ENCODE measurements at places on chromosomes 16 and 17.

GRCh38 chr17:7352503-7352889 lies 534 bp downstream of the KCTD11 start:
- no peak for DNase-seq

- DNase-seq = peak; percentile 59
These were observed 11.8 kb downstream of the SLC9A5 start for GRCh38 chr16:67260426-67261063.

DNA sequence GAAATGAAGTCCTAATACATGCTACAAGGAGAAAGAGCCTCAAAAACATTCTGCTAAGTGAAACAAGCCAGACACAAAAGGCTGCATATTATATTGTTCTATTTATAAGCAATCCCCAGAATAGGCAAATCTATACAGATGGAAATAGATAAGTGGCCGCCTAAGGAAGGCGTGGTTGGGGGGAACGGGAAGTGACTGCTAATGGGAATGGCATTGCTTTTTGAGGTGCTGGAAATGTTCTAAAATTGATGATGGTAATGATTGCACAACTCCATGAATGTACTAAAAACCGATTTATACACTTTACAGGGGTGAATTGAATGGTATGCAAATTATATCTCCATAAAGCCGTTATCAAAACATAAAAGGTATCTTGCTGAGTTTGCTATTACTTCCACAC lies 67.7 kb downstream of the GAS7 start:
- no peak for DNase-seq

DNA sequence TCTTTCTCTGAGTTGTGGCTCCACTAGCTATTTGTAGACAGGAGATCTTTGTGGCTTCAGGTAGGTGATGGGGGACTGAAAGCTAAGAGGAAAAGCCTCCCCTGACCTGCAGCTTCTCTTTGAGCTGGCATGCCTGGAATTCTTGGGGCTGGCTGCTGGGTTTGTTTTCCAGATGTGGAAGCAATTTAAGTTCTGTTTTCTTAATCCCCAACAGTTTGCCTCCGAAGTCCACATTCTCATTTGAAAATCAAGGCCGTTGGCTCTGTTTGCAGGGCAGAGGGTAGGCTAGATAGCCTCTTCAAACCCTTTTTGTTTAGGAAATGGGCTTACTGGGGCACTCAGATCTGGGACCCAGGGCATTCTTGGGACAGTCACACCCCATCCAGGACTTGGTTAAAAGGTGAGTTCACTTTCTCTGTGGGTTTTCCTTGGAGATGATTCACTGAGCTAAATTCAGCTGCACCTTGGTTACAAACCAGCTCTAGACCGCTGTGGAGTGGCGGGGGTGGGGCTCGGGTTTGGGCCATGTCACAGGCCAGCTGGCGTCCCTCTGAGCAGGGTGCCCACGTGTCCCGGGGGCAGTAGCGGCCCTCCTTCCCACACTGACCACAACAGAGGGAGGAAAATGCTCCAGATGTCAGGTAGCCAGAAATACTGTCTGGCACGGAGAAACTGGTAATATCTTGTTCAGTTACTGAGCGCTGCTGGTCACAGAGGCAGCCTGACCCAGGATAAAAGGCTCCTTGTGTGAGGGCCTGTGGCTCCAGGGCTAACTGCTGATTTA lies 108.5 kb downstream of the RAB11FIP4 start:
- DNase-seq = no peak

DNA sequence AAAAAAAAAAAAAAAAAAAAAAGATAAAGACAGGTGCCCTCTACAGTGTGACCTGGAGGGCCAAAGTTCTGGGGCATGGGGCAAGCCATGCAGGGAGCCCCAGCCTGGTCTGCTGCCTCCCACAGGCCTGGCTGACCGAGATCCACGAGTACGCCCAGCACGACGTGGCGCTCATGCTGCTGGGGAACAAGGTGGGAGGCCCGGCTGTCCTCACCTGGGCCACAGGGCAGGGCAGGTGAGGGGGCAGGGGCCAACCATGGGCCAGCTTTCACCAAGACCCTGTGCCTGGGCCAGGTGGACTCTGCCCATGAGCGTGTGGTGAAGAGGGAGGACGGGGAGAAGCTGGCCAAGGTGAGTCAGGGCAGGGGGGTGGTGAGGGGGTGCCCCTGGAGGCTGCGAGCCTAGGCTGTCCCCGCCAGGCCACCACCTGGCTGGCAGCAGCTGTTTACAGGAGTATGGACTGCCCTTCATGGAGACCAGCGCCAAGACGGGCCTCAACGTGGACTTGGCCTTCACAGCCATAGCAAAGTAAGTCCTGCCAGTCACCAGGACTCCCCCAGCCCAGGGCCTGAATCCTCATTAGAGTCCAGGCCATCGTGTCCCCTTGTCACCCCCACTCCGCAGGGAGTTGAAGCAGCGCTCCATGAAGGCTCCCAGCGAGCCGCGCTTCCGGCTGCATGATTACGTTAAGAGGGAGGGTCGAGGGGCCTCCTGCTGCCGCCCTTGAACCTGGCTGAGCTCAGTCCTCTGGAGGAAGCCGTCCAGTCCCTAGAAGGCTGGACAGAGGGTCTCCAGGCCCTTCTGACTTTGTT lies 2.7 kb upstream of the TRAF7 start:
- no peak for DNase-seq

GRCh38 chr17:31580706-31581490 lies 189.4 kb downstream of the RAB11FIP4 start:
- DNase-seq = no peak

DNA sequence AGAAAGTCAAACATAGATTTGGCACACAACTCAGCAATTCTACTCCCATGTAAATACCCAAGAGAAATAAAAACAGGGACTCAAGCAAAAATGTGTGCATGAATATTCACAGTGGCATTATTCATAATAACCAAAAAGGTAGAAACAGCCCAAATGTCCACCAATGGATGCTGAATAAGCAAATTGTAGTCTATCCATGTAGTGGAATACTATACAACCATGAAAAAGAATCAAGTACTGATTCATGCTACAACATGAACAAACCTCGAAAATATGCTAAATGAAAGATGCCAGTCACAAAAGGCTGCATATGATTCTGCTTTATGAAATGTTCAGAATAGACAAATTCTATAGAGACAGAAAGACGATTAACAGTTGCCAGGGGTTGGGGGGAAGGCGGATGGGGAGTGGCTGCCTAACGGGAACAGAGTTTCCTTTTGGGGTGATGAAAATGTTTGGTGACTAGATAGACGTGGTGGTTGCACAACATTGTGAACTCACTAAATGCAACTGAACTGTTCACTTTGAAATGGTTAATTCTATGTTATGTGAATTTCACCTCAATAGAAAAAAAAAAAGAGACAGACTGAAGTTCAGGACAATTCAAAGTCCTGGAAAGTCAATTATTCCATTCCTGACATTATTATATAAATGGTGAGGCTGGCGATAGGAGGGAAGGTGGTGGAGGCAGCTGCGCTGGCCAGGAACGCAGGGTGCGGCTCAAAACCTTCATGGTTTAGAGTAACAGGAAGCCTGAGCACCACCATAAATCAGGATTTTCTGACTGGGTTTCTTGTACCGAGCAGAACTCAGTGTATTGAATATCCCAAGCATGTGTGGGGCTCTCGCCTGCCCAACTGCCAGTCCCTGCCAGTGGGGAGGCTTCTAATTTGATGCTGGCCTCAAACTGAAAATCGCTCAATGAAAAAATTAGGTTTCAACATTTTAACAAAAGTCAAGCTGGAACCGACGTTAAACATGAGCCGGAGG lies 300.9 kb downstream of the C16orf95 start:
- no peak for DNase-seq

DNA sequence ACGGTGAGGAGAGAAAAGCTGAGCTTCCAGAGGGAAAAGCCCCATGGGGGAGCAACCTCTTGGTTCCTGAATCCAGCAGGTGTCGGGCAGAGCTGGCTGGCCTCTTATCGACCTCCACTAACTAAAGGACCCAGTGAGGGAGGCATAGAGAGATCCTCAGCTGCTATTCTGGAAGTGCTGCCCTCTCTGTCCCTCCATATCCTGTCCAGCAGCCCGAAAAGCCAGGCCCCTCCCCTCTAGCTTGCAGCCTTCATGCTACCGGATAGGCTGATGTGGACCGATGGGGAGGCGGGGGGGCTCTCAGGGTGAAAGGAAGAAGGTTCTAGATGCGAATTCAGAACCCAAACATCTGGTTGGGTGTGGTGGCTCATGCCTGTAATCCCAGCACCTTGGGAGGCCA lies 24.9 kb downstream of the MXRA7 start:
- DNase-seq = no peak

DNA sequence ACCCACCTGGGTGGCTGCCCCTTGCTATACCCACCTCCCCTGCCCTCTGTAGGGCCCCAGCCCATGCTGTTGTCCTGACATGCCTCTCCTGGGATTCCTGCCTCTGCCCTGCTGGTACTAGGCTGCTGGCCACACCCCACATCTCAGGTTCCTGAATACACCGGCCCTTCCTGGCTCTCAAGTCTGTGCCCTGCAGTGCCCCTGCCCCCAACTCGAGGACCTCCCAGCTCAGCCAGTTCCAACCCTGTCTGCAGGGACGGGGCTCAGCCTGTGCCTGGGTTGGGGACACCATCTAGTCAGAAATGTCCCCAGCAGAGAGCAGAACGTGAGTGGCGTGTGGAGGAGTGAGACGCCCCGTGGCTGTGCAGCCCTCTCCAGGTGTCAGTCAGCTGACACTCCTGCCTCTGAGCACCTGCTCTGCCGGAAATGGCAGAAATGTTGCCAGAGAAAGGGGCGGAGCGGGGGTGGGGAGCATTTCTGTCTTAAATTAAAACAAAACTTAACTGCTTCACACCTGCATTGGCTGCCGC lies 28.7 kb downstream of the ACSF3 start:
- no peak for DNase-seq

Measured in activated CD8-positive, alpha-beta memory T cell treated with anti-CD3 and anti-CD28 coated beads, Interleukin-2, amount 10 ng/mL, durations not matched to agents 7 days and 5 days (primary cell).